EH (cell line): ENCODE measurements at places on chromosomes 1 and 21.
A peak's percentile ranks its signal among the peaks of the same experiment; 100 is the strongest.

GRCh38 chr1:52057876-52058415 lies 1.9 kb downstream of the BTF3L4 start:
- peak; percentile 25 for DNase-seq

DNA sequence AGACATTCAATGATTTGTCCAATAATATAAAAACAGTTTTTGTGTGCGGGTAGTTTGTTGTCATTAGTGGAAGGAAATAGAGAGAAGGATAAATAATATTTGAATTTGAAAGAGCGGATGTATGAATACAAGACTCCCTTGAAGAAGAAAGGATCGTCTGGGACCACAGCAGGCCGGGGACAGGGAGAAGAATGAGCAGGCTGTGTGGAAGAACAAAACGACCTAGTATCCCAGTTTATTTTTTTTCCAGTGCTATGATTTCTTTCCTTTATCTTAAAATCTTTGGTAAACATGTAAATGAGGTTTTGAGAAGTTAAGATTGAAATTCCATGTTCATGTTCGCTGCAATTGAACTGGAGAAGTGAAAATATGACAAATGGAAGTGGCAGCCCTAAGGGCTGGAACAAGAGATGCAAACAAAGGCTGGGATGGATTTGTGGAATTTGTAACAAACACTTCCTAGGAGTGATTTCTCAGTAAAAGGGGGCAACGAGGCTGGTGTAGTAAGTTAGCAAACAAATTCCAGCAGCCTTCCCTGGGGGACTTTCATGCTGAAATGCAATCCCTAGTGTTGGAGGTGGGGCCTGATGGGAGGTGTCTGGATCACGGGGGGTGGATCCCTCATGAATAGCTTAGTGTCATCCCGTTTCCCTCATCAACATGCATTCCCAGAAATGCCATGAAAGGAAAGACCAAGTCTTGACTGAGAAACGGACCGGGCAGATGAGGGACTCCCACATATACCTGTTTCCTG lies 10.2 kb upstream of the IFI16 start:
- peak; percentile 98 for DNase-seq

- DNase-seq, result peak; percentile 92
Measured at GRCh38 chr1:117838911-117839310, 90.5 kb downstream of the GDAP2 start.

GRCh38 chr1:162145966-162146696 lies 76.6 kb downstream of the NOS1AP start:
- no peak for DNase-seq

DNA sequence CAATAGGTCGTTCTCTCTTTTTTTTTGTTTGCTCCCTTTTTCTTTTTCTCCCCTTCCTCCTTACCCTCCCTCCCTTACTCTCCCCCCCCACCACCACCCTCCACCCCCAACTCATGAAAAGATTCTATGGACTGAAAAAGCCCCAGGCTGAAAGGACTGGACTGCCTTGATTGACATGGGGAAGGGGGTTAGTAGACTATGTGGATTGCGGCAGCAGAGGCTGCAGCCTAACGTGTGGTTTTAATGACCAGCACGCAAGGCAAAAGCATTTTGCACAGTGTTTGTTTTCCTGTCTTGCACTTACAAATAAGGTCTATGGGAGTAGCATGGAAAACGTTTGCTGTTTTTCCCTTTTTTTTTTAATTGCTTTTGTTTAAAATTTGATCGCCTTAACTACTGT lies 5.5 kb downstream of the ZBTB18 start:
- no peak for DNase-seq

DNA sequence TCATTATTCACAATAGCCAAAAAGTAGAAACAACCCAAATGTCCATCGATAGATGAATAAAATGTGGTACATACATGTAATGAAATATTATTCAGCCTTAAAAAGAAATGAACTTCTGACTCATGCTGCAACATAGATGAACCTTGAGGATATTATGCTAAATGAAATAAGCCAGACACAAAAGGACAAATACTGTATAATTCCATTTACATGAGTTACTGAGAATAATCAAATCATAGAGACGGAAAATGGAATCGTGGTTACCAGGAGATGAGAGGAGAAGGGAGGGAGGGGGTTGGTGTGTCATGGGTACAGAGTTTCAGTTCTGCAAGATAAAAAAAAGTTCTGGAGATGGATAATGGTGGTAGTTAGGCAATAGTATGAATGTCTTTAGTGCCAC lies 184.1 kb downstream of the PSMG1 start:
- peak; percentile 37 for DNase-seq

DNA sequence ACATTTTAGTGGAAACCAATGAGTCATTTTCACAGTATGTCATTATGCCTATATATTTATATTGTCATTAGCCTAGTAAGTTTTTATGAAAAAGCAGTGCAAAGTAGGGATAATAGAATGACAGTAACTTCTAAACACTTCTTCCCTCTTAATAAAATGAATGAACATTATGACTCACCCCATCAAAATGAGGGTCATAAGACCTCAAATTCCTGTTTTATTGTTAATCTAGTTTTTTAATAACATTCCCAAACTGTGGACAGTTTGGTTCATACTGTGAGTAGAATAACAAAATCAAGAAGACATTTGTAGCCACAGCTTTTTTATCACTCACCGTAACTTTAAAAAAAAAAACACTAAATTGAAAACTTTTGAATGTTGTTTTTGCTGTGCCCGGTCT lies 160.5 kb downstream of the LRRC40 start:
- DNase-seq, result peak; percentile 86
